ENCODE measurements at places on chromosomes 7 and 10.

- DNase-seq = no peak
Observed at GRCh38 chr7:128399991-128400390, 9.8 kb downstream of the IMPDH1 start.

DNA sequence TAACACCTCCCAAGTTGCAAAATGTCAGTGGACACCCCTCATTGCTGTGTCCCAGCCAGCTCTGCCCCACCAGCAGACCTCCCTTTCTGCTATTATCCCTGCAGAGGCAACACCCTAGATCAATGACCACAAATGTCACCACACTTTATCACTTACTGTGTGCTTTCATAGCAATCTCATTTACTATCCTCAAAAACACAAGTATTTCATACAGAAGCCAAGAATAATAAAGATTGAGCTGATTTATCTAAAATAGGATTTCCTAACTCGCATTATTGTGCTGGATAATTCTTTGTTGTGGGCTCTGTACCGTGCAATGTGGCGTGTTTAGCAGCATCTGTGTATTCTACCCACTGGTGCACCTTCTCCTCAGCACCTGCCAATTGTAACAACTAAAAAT is 13.2 kb upstream of the ABCB5 start:
- no peak for DNase-seq

GRCh38 chr10:78196964-78197363 is 163.3 kb downstream of the RPS24 start:
- no peak for DNase-seq

GRCh38 chr7:121081327-121081936 is 92.9 kb downstream of the CPED1 start:
- no peak for DNase-seq

GRCh38 chr7:104903846-104904245 is 110.2 kb upstream of the KMT2E start:
- no peak for DNase-seq

DNA sequence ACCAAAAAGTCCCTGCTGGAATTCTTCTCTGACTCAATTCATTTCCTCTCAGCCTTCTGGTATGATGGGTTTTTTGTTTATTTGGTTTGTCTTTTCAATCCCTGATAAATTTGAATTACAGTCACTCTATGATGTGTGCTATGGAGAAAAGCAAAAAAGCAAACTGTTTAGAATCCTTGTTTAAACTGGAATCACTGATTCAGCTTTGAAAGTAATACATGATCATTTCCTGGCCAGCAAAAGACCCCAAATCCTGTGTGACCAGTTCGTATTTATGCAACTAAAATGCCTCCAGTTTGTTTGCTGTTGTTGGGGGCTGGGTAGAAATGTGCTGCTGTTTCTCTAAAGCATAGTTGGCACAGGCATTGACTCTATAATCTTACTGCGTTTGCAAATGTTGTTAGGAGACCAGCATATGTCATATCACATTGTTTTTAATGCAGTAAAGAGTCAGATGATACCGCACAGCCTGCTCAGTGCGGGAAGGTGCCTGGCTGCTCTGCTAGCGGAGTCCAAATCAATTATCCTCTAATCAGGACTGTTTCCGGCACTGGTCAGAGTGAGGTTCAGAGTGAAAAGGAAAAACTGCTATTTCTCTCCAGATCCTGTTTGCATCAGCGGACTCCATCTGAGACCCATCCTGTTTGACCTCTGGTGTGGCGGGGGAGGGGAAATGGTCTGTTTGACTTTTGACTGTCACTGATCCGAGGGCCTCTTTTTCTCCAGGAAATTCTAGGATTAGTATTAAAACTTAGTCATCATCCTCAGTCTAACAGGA is 40.6 kb upstream of the ADD3 start:
- DNase-seq = no peak

DNA sequence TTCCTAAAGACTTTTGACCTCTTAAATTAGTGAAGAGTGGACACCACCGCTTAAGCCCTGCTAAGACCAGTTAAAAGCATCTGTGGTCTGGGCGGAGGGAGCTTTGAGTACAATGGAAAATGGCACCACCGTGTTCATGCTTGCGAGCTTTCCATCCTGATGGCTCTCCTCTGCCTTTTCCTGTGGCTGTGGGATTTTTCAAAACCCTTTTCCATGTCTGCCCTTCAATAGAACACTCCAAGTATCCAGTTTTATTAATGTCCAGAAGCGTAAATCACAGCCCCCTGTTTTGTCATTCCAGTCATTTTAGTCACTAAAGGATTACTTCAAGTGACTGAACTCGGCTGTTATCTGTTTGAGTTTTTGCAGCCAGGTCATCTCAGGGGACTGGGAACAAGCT is 181.8 kb downstream of the MGMT start:
- no peak for DNase-seq

- no peak for DNase-seq
Observed at GRCh38 chr10:3031490-3031889, 35.9 kb upstream of the PFKP start.

GRCh38 chr10:127117125-127117524 is 79.3 kb downstream of the INSYN2A start:
- no peak for DNase-seq

DNA sequence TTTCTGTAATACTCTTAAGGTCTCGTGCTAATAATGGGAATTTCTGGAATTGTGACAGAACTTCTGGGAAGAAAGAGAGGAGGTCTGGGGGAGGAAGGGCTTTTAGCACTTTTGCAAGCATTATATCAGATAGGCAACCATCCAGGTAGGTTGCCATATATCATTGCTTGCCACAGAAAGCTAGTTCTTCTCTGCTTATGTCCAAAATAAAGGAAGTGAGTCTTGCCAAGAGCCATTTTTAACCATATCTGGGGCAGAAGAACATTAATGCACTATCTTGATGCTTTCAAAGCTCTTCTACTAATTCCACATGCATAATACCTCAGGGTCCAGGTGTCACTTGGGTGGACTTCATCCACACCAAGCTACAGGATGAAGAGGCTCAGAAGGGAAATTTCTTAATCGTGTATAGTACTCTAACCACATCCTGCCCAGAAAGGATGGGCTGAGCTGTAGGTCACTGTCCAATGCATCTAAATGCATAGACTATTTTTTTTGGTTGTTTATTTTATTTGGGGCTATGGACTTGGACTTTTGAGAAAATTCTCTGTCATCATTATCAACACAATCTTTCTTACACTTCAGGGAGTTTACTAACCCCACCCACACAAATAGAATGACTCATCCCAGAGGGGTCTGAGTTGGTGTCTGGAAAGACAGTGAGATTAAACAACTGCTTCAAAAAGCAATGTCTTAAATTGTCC is 68.9 kb upstream of the ADO start:
- no peak for DNase-seq

DNA sequence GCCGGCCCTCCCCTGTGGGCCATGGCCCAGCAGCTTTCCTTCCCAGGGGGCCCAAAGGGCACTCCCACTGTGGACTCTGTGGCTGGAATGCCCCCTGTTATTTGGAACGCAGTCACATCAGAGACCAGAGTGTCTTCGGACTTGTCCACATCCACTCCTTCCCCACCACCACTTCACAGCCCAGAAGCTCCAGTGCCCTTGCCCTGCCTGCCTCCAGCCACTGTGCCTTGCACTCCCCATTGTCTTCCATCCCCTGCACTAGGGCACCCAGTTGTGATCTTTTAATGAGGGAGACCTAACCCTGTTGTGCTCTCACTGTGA is 19.4 kb downstream of the INSIG1 start:
- DNase-seq = no peak

GRCh38 chr7:5758753-5759335 is 22.6 kb downstream of the RNF216 start:
- no peak for DNase-seq

DNA sequence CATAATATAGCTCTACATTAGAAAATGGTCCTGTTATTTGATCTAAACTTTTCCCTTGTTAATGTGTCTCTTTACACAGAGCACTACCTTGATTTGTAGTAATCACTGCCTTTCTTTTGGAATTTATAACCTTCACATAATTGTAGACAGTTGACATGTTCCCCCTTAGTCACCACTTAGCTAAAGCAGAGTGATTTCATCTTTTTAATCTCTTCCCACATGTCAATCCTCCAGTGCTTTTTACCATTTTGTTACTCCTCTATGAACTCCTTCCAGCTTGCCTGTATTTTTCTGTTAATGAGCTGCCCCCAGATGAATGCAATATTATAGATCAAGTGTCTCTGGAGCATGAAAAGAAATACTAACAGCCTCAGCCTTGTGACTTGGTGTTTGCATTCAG is 2.6 kb upstream of the PPP1R3A start:
- DNase-seq = no peak

GRCh38 chr10:48520594-48520993 is 84.3 kb downstream of the ARHGAP22 start:
- DNase-seq = no peak

GRCh38 chr7:66453340-66453739 is 175.3 kb upstream of the KCTD7 start:
- no peak for DNase-seq

DNA sequence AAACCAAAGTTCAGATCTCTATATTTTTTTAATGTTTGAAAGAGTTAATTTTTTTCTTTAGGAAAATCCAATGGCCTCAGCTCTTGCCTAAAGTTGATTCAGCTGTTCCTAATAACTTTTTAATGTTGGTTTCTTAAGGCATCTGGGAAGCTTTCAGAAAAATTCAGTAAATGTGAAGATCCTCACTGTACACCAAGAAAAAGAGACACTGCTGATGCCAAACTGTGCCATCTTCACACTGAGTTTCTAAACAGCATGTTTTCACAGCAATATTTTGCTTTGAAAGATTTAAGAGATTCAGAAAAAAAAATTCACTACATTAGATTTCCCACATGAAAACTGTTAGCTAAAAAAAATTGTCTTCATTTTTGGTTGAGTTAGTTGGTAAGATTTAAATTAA is 249.4 kb downstream of the NEBL start:
- no peak for DNase-seq

GRCh38 chr7:84876061-84876821 is 310.6 kb downstream of the SEMA3D start:
- DNase-seq = no peak

GRCh38 chr7:17371671-17372524 is 73.4 kb downstream of the AHR start:
- no peak for DNase-seq

GRCh38 chr7:15560968-15561367 is 847 bp downstream of the AGMO start:
- DNase-seq = no peak

GRCh38 chr10:97494863-97495506 is 3.2 kb downstream of the MMS19 start:
- DNase-seq = no peak

- DNase-seq = no peak
Observed at GRCh38 chr10:72277340-72277995, 3.7 kb downstream of the DDIT4 start.

DNA sequence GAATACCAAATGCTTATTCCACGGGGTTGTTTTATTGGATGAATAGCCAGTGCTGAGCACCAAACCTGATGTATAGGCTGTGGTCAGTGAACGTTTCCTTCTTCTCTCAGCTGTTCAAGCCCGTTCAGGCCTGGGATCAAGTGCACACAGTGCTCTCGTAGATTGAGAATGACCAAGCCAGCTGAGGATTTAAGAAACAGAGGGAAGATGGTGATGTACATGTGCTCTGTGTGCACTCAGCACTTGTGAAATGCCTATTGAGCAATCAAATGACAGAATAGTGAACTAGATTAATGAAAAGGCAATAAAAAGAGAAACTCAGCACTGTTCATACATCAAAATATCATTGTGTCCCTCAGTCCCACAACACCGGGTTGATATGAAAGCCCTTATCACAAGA is 302.5 kb downstream of the BMPER start:
- DNase-seq = no peak

- DNase-seq = no peak
Observed at GRCh38 chr10:94005050-94005449, 11.3 kb downstream of the PLCE1 start.
